ENCODE measurements at places on chromosomes 6 and 20.

DNA sequence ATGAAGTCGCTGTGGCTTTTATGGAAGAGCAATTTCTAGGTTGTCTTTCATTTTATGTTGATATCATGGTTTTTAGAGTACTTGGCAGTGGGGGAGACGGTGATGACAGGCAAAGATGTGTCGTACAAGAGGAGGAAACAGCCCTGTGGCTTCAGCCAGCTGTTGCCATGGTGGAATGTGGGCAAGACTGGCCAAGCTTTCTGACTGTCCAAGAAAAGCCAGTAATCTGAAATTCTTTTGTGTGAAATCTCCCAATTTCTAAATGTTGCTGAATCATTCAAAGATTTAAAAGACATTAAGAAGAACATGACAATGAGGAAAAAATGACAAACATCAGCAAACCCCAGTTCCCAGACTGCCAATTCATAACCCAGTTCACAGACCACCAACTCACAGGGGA, 23.1 kb downstream of the PFDN4 start:
- DNase-seq = no peak

DNA sequence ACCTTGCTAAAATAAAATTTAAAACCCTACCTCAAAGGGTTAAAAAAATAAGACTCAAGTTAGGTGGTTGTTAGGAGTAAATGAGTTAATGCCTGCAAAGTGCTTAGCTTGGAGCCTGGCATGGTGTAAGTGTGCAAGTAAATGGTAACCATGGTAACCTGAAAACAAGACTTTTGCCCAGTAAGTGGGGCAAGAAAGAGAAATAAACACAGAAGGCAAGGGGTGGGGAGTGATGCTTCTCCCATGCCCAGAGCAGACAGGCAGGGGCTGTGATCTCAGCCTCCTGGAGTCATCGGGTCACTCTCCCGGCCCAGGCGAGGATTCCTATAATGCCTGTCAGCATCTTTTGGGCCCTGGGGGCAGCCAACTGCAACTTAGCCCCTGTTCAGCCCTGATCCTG, 59.2 kb upstream of the SLC32A1 start:
- DNase-seq = no peak

DNA sequence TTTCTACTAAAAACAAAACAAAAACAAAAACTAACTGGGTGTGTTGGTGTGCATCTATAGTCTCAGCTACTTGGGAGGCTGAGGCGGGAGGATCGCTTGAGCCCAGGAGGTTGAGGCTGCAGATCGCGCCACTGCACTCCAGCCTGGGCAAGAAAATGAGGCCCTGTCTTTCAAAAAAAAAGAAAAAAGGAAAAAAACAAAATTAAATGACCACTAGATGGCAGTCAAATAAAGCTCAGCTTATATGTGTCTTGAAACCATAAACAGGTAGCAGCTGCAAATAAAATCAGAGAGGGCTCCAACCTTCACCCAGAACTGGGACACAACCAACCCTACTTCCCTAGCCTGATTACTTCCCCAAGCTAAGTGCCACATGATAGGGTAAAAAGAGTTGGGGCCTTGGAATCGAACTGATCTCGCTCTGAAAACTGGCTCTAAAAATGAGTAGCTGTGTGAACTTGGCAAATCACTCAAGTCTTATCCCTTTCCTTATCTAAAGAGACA, 67.1 kb upstream of the ADGRF4 start:
- no peak for DNase-seq

GRCh38 chr6:122393351-122393896, 6.0 kb upstream of the HSF2 start:
- DNase-seq = no peak
